NCI-H460 (cell line): ENCODE measurements at places on chromosomes 12 and 14. TPM values are rescaled to one million over a fixed set of nuclear protein-coding genes. Genes with fewer than 3 reads are reported as not detected.

- no peak for DNase-seq
Observed at GRCh38 chr14:102544747-102545460, 35.3 kb upstream of the ANKRD9 start.

GRCh38 chr14:73713206-73713802, 880 bp downstream of the PNMA1 start:
- DNase-seq = no peak

- DNase-seq = no peak
Observed at GRCh38 chr14:39023939-39024871, 78.8 kb downstream of the SEC23A start.

GRCh38 chr12:106291342-106291741, 11.2 kb upstream of the TCP11L2 start:
- DNase-seq = no peak

DNA sequence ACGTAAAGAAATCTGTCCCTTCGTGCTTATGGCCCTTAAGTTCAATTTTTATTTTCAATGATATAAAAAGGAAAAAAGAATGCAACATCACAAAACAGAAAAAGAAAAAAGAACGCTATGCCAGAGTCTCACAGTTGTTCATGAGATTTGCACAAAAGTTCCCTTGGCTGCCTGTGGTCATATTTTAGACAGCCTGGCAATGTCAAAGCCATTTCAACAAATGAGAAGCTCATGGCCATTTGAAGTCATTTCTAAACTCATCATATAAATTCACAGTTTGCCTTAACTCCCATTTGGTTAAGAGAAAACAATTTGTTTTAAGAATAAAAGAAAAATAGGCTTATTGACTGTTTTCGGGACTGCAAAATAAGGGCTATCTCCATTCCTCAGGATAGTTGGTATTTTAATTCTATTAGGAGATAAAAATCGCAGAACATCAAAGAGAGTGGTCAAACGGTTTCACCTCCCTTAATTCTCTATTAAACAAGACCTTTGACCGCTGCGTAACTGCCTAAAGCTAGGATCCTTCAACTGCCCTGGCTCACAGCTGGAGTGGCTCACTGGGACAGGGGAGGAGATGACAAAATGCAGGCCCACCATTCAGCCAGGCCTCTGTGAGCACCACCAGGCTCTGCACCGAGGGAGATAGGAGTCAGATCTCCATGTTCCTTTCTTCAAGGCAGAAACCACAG, 119.2 kb upstream of the DAAM1 start:
- no peak for DNase-seq

The P3H3 gene
- total RNA-seq = 16.4 and 16.8 TPM in 2 replicates

DNA sequence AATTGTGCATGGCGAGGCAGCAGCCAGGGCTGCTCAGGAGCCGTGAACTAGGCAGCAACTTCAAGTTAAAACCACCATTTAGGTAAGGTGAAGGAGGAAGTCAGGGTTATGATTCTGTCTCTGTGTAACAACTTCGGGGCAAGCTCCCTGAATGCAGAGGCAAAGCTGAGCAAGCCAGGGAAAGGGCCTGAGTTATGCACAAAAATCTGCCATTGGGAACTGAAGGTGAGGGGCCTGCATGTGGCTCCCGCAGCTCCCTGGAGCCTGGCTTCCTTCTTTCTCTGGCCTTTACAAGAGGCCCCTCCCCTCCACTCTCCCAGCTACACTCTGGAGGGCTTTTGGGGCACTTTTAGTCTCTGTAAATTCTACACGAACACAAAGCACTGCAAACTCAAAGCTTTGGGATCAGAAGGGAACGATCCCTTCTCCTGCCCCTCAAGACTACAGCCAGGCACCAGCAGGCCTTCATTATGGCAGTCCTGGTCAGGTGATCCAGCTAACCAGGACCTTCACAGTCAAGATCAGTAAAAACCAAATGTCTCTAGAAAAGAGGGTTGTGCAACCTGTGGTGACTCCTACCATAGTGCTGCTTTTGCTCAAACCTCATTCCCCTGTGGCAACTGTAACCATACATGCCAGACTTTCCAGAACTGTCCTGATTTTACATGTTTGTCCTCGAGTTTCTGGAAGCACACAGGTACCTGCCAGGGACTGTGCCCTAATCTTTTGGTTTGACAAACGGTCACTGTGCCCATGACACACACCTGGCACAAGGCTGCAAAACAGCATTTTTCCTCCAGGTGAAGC, 67.2 kb upstream of the PTGR2 start:
- no peak for DNase-seq

- peak; percentile 43 for DNase-seq
Observed at GRCh38 chr12:50637870-50638481, 125.9 kb upstream of the ATF1 start.

- DNase-seq = no peak
Observed at GRCh38 chr12:4164559-4165558, 108.7 kb upstream of the CCND2 start.

The AQP5 gene
- not detected in 2 replicates for total RNA-seq

DNA sequence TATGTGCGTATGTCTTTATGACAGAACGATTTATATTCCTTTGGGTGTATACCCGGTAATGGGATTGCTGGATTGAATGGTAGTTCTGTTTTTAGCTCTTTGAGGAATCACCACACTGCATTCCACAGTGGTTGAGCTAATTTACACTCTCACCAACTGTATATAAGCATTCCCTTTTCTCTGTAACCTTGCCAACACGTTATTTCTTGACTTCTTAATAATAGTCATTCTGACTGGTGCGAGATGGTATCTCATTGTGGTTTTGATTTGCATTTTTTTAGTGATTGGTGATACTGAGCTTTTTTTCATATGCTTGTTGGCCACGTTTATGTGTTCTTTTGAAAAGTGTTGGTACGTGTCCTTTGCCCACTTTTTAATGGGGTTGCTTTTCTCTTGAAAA, 49.7 kb downstream of the FRS2 start:
- no peak for DNase-seq
